SK-N-DZ (cell line): ENCODE measurements at places on chromosomes 6 and 20.

- DNase-seq, result no peak
Observed at GRCh38 chr6:136696238-136696637, 96.0 kb downstream of the MAP3K5 start.

DNA sequence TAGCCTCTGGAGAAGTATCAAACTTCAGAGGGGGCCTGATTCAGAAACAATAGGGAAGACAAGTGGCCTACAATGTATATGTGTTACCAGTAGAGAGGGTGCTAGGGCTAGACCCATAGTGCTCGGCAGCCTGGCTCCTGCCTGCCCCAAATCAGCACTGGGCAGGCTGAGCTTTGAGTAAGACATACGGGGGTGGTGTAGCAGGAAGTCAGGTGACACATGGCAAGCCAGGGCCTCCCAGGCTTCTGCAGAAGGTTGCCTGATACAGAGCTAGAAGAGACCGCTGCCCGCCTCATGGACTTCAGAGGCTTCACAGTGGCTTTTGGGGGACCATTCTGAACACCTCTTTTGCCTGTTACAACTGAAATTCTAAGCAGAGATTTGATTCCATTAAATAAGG lies 43.4 kb downstream of the RALY start:
- no peak for DNase-seq

DNA sequence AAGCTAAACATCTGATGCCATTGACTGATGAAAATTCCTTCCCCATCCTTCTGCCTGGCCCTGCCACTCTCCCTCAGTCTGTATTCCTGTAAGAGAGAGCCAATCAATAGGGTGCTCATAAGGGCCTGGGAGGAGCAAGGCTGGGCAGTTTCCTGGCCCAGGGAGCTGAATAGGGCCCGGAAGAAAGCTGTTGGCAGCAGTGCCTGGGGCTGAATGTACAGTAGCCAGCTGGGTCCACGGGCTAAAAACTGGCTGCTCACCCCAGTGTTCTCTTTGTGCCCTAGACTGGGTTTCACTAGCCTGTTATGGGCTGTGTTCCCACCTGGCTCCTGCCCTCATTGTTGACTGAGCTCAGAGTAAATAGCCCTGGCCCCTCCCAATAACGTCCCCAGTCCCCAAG lies 1.7 kb upstream of the WFDC2 start:
- no peak for DNase-seq

DNA sequence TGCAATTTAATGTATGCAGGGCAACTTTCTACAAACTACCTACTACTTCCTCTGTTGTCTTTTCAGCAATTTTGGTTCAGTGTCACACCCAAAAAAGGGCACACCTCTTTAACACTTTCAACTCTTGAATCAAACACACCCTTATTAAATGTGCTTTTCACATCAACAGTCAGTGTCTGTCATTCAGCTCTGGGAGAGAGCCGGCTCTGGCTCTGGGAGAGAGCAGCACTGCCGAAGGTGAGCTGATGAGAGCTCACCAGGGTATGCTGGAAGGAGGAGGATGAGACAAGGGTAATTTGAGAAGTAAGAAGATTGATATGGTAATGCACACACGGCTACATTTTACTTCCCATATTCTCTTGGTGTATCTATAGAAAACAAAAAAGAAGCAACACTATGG lies 134.3 kb downstream of the RTN4IP1 start:
- DNase-seq, result no peak

DNA sequence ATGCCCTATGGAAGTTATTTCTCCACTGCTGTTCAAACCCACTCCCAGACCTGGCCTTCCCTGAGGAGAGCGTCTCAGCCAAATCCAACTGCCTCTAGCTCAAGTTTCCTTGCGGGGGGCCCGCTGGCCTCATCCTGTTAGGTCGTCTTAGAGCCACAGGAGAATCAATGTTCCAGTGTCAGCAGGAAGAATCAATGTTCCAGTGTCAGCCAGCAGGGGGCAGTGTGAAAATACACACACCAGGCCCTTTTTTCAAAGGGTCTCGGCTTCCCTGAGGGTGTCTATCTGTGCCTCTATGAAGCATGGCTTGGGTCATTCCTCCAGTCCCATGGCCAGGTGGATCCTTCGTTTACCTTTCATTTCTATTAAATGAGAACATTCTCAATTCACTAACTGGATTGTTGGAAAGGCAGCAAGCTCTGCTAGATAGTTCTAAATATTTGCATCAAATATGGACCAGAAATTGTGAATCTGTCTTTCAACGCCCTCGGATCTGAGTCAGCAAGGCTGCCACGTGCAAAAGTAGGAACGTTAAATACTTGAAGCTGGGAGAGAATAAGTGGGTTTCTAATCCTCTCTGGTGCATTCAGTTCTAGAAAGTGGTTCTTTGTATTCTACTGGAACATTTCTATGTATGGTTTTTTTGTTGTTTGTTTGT lies 19.2 kb downstream of the PRND start:
- DNase-seq, result peak; percentile 23

DNA sequence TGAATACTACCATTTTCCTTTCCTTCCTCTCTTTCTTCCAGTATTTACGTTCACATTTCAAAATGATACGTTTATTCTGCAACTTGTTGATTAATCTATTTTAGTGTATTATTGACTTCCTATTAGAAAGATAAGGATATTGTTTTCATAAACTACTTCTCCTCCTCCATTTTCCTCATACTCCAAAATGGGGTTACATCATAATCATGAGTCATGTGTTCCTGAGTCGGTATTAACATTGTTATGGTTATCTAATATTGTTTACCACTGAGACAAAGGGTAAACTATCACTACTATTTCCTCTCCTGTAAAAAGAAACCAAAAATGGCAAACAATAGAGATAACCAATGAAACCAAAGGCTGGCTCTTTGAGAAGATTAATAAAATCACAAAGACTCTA lies 126.5 kb upstream of the CDYL start:
- DNase-seq, result no peak

- DNase-seq, result peak; percentile 75
Observed at GRCh38 chr20:33672426-33673113, 1.7 kb downstream of the NECAB3 start.
